ENCODE measurements at places on chromosomes 6 and 20.

- H3K27ac ChIP-seq: no peak overlapping the region
- H3K27me3 ChIP-seq: no peaks in the 10 kb centered on the region
- H3K36me3 ChIP-seq: no peaks in the 10 kb centered on the region
- no peak overlapping the region for H3K4me3 ChIP-seq
- no peaks in the 10 kb centered on the region for H3K4me1 ChIP-seq
Measured at GRCh38 chr20:11716239-11716944, 201.3 kb upstream of the BTBD3 start.

DNA sequence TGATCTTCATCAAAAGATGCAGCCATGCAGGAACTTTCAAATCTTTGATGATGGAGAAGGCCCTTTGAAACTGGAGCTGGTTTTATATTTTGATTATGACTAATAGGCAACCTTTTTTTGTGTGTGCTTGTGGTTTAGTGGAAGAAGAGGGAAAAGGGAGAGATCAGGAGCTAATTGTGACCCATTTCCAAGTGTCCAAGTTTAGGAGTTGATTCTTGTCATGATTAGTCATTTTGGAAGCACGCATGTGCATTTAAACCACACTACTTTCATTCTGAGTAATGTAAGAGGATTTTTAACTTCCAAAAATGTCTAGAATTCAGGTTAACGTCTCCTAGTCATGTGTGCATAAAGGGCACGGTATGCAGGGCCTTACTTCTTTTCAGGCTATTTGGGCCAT, 3.5 kb downstream of the FOXO3 start:
- no peak for DNase-seq
- H3K4me1 ChIP-seq: peaks cover 65% of the 10 kb centered on the region
- H3K27me3 ChIP-seq: no peaks in the 10 kb centered on the region

- DNase-seq: no peak
- H3K4me1 ChIP-seq: no peaks in the 10 kb centered on the region
- no peaks in the 10 kb centered on the region for H3K27me3 ChIP-seq
- no peak overlapping the region for H3K4me3 ChIP-seq
Measured at GRCh38 chr6:62528894-62529526, 243.0 kb upstream of the KHDRBS2 start.

- H3K27ac ChIP-seq: no peak overlapping the region
- DNase-seq: no peak
- peaks cover 5% of the 10 kb centered on the region for H3K4me1 ChIP-seq
- H3K27me3 ChIP-seq: no peaks in the 10 kb centered on the region
- no peak overlapping the region for H3K4me3 ChIP-seq
Measured at GRCh38 chr6:3319610-3320200, 61.0 kb downstream of the PSMG4 start.

DNA sequence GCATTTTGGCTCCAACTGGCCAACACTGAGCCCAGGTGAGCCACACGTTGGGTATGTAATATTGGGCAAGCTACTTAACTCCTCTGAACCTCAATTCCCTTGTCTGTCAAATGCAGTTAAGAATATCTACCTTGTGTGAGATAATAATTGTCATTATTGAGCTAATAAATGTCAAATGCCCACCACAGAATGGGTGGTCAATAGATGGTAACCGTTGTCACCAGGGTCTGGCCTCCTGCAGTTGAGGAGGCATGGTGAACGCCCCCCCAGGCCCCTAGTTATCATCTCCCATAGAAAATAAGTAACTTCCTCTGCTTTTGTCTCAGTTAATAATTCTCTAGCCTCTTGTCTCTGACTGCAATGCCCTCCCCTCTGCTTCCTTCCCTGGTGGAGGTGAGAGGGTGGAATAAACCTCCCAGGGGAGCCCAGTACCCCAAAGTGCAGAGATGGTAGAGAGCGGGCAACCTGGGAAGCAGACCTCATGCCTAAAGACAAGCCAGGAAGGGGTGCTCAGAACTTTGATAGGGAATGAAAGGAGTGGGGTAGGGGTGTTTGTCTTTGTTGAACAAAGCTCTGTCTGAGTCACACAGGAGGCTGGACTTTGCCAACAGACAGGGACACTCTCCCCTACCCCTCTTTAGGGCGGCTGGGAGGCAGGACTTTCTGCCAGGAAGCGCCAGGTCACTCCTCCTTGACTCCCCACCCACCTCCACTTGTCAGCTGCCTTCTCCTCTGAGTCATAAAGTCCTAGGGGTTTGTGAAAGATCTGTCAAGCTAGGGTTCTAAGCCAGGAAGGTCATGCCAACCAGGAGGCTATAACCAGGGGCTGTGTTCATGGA, 1.3 kb upstream of the UNC5CL start:
- H3K27ac ChIP-seq: no peak overlapping the region
- H3K4me1 ChIP-seq: peaks cover 8% of the 10 kb centered on the region
- no peaks in the 10 kb centered on the region for H3K27me3 ChIP-seq
- H3K36me3 ChIP-seq: no peaks in the 10 kb centered on the region
- no peak overlapping the region for H3K4me3 ChIP-seq
- peak; percentile 31 for DNase-seq

DNA sequence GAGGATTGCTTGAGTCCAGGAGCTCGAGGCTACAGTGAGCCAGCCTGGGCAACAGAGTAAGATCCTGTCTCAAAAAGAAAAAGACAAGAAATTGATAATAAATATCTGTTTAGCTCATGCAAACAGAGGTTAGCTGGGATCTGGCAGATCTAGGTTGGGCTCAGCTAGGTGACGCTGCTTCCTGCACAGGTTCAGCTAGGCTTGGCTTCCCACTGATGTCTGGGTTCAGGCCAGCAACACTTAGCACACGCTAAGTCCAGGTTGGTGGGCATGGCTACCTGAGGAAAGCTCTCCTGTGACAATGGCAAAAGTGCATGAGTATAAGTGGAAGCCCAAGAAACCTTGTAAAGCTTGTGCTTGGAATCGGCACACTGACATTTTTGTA, 48.7 kb downstream of the RIN2 start:
- no peak overlapping the region for H3K4me3 ChIP-seq
- H3K27ac ChIP-seq: peak overlapping the region; percentile 21
- no peaks in the 10 kb centered on the region for H3K27me3 ChIP-seq
- peaks cover 21% of the 10 kb centered on the region for H3K4me1 ChIP-seq
- peaks cover 4% of the 10 kb centered on the region for H3K36me3 ChIP-seq

GRCh38 chr6:137402143-137402680, 92.0 kb downstream of the OLIG3 start:
- no peaks in the 10 kb centered on the region for H3K4me1 ChIP-seq
- H3K4me3 ChIP-seq: no peak overlapping the region
- no peaks in the 10 kb centered on the region for H3K36me3 ChIP-seq

GRCh38 chr6:137754366-137754765, 112.7 kb upstream of the TNFAIP3 start:
- no peaks in the 10 kb centered on the region for H3K36me3 ChIP-seq
- H3K4me1 ChIP-seq: no peaks in the 10 kb centered on the region
- DNase-seq: no peak
- no peak overlapping the region for H3K4me3 ChIP-seq
- H3K27me3 ChIP-seq: no peaks in the 10 kb centered on the region

DNA sequence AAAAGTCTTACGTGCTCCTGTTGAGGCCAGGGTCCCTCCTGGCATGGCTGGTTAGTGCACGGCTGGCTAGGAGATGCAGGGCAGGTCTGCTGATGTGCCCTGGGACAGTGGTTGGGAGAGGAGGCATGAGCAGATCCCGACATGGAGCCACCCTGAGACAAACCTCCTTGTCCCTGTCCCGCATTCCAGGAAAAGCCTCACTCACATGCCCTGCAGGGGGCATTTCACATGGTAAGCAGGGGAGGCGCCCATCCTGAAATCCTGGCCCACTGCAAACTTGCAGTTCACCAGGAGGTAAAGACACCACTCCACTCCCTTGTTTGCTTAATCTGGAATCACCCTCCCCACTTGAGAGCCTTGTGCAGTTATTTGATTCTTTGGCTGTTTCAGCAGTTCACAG, 116.7 kb upstream of the SLC24A3 start:
- H3K27ac ChIP-seq: no peak overlapping the region
- H3K4me3 ChIP-seq: no peak overlapping the region
- H3K4me1 ChIP-seq: no peaks in the 10 kb centered on the region
- H3K27me3 ChIP-seq: no peaks in the 10 kb centered on the region
- DNase-seq: peak; percentile 4

DNA sequence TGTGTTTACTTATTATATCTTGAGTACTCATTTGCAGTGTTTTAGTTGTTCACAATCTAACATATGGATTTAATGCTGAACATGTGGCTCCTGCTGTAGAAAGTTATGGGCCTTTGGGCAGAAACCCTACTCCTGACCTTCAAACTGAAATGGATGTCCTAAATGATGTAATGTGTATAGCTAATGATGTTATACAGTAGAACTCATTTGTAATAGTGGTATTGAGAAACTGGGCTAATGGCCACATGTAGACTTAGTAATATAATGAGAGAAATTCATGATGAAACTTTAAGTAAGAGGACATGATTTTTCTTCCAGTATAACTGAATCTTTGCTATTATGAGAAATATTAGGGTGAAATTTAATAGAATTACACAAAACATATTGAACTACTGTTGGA, 121.3 kb upstream of the PTPRK start:
- no peaks in the 10 kb centered on the region for H3K27me3 ChIP-seq
- no peak overlapping the region for H3K4me3 ChIP-seq
- no peaks in the 10 kb centered on the region for H3K36me3 ChIP-seq

DNA sequence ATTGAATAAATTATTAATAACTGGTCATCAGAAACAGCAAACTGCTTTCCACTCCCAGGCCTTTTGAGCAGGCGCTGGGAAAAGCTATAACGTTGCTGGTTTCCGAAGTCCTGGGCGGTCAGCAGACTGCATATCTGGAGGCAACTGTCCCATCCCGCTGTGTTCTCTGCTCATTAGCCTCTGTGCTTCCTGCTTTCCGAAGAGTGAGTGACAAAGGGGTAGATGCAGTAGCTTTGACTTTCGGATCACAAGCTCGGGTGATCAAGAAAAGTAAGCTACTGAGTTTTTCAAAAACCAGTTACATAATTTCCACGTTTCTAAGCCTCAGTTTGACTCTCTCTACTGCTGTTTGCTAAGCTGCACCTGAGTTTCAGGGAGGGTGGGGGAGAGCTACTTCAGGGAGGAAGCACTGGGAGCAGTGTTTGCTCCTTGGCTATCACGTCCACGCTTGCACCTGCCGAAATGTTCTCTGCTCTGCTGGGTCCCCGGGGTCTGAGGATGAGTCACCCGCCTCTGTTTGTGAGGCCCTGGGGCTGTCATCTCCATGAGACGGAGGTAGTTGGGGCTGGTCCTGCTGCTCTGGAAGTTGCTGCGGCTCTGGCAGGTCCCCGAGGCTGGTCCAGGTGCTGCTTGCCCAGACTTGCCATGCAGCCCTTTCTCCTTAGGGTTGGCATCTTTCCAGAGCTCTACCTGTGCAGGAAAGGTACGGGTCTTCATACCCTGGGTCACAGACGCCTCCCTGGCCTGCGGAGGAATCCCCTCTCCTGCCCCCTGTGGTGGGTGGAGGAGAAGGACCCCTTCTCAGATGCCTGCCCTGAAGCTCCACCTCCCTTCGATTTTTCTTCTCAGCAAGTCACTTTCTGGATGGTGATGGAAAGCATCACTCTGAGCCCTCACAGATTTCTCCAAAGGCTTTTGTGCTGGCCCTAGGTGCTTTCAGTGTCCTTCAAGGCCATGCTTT, 220.0 kb downstream of the QKI start:
- H3K27ac ChIP-seq: no peak overlapping the region
- no peak overlapping the region for H3K4me3 ChIP-seq
- no peaks in the 10 kb centered on the region for H3K4me1 ChIP-seq
- H3K27me3 ChIP-seq: peaks cover 19% of the 10 kb centered on the region

GRCh38 chr6:165746331-165746730, 83.3 kb upstream of the PDE10A start:
- H3K4me1 ChIP-seq: no peaks in the 10 kb centered on the region
- H3K36me3 ChIP-seq: no peaks in the 10 kb centered on the region
- no peak for DNase-seq
- no peak overlapping the region for H3K4me3 ChIP-seq

DNA sequence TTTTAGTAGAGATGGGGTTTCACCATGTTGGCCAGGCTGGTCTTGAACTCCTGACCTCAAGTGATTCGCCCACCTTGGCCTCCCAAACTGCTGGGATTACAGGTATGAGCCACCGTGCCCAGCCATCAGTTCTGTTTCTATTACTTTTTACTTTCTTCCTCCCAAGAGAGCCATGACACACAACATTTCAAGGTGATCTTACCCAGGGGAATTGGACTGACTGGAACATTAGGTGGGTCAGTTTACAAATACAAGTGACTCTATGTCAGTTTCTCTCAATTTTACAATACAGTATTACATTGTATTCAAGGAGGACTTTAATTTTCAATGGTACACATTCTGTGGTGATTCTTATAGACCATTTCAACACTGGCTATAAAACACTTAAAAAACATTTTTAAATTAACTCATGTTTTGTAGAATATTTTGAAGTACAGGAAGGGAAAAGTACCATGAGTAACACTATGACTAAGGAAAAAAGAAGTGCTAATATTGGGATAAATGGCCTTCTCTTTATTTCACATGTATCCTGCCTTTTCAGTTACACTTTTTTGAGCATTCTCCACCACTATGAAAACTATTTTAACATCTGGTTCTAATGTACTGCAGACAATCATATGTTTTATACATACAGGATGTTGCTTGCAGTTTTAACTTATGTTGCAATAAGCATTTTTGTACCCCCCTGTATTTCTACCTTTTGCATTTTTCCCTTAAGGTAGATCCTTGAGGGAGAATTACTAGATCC, 8.4 kb downstream of the TPBG start:
- no peaks in the 10 kb centered on the region for H3K36me3 ChIP-seq
- no peak overlapping the region for H3K27ac ChIP-seq
- H3K4me1 ChIP-seq: no peaks in the 10 kb centered on the region
- DNase-seq: no peak
- H3K4me3 ChIP-seq: no peak overlapping the region

DNA sequence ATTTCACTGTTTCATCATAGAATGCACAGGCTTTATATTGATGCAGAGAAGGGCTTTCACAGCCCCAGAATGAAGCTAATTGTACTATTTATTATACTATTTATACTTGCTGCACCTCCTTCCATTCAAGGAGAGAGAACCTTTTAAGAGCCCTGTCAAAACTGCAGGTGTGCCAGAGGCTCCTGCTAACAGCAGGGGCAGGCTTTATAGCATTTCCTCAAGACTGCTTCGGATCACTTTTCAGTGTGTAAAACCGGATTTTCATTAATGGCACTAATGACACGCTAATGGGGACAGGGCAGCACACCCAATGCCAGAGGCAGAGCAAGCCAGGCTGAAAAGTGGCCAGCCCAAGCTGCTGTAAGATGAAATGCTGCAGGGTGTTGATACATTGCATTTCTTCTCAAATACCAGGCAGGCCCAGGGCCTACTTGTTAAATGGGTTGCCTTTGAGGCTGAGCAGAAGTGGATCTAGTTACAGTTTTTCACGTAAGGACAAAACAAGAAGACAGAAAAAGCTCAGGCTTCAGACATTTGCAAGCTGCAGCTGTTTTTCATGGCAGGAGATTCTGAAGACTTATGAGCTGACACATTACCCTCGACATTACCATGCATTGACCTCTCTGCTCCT, 487.7 kb upstream of the BTBD3 start:
- H3K36me3 ChIP-seq: no peaks in the 10 kb centered on the region
- H3K27me3 ChIP-seq: no peaks in the 10 kb centered on the region
- H3K27ac ChIP-seq: no peak overlapping the region
- no peaks in the 10 kb centered on the region for H3K4me1 ChIP-seq

GRCh38 chr20:44509762-44510161, 12.1 kb downstream of the SERINC3 start:
- H3K36me3 ChIP-seq: peaks cover 81% of the 10 kb centered on the region
- no peak overlapping the region for H3K27ac ChIP-seq
- H3K4me3 ChIP-seq: no peak overlapping the region
- DNase-seq: no peak
- no peaks in the 10 kb centered on the region for H3K27me3 ChIP-seq

- DNase-seq: no peak
- no peak overlapping the region for H3K27ac ChIP-seq
- H3K36me3 ChIP-seq: no peaks in the 10 kb centered on the region
- H3K4me3 ChIP-seq: no peak overlapping the region
Measured at GRCh38 chr6:135667691-135668455, 170.3 kb upstream of the AHI1 start.

Measured in suprapubic skin (tissue), 4 donors.